ENCODE measurements at places on chromosomes 11 and 22.
A peak's percentile ranks its signal among the peaks of the same experiment; 100 is the strongest.

- no peak for DNase-seq
Measured at GRCh38 chr22:30591191-30591587, 521 bp downstream of the PES1 start.

GRCh38 chr11:35688023-35688422 is 25.4 kb downstream of the TRIM44 start:
- no peak for DNase-seq

DNA sequence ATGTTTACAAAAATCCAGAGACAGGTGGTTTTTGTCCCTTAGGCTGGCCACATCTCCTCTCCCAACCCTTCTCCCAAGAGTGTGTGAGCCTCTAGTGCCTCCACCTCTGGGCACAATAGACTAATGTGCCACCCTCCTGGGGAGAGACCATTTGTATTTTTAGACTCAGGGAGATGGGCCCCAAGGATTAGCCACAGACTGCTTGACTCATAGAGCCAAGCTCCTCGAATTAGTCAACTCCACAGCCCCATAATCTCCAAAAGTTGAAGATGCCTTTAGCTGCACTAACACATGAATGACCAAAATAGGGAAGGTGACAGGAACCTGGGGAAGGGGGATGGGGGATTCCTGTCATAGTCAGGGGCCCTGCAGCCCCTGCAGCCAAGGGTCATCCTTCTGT is 53.0 kb upstream of the LRRC32 start:
- DNase-seq = no peak

DNA sequence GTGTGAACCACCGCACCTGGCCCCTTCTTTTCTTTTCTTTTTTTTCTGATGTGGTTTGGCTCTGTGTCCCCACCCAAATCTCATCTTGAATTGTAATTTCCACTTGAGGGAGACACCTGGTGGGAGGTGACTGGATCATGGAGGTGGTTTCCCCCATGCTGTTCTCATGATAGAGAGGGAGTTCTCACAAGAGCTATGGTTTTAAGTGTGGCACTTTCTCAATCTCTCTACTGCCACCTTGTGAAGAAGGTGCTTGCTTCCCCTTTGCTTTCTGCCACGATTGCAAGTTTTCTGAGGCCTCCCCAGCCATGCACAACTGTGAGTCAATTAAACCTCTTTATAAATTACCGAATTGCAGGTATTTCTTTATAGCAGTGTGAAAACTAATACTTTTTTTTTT is 4.9 kb upstream of the TCN2 start:
- DNase-seq = peak; percentile 20

DNA sequence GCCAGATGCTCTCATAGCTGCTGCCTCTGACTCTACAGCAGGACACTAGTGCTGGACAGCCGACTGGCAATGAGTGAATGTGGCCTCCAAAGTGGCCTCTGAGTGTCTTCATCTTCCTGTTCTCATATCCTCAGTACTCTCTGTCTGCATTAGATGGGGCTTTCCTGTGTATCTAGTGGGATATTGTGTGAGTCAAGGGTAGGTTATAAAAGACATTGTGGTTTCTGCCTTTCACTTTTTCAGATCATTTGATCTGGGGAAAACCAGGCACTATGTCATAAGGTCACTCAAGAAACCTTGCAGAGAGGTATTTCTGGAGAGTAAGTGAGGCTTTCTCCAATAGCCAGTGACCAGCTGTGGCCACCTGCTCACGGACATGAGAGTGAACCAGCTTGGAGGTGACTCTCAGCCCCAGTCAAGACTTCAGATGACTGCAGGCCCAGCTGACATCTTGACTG is 333.6 kb upstream of the NCAM1 start:
- DNase-seq = no peak
